CD8-positive, alpha-beta T cell (primary cell): ENCODE measurements at places on chromosomes 2 and 18.

GRCh38 chr2:191280290-191280689, 35.1 kb downstream of the MYO1B start:
- no peak for DNase-seq

GRCh38 chr18:2655954-2656236, 369 bp downstream of the SMCHD1 start:
- DNase-seq, result no peak

DNA sequence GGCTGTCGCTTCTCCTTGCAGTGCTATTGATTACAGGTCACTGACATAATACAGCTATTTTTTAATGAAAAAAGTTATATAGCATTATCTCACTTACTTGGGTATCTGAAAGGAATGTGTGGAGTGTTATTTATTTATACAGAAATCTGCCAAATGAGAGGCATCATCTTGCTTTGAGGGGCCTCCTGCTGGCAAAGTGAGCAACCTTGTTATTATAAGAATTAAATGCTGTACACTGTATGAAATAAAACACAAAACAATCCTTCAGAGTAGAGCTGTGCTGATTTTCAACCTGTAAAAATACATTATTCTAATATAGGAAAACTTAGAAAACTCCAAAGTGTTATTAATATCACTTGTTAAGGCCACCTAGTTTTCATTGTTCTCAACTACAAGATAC, 20.9 kb downstream of the ERBB4 start:
- DNase-seq, result no peak

DNA sequence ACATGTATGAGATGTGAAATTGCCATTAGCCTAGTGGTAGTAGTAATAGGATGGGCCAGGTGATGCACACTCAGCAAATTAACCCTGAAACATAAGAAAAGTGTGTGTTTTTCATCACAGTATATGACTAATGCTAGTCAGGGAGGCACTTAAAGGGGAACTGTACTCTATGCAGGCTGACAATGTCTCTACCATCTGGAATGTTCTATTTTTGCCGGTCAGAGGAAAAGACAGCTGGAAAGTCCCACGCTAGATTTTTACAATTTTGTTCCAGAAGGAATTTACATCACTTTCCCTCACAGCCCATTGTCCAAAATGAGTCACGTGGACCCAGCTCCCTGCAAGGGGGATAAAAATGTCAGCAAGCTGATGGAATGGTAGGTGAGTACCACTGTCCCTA, 746.3 kb upstream of the CHAC2 start:
- DNase-seq, result no peak

DNA sequence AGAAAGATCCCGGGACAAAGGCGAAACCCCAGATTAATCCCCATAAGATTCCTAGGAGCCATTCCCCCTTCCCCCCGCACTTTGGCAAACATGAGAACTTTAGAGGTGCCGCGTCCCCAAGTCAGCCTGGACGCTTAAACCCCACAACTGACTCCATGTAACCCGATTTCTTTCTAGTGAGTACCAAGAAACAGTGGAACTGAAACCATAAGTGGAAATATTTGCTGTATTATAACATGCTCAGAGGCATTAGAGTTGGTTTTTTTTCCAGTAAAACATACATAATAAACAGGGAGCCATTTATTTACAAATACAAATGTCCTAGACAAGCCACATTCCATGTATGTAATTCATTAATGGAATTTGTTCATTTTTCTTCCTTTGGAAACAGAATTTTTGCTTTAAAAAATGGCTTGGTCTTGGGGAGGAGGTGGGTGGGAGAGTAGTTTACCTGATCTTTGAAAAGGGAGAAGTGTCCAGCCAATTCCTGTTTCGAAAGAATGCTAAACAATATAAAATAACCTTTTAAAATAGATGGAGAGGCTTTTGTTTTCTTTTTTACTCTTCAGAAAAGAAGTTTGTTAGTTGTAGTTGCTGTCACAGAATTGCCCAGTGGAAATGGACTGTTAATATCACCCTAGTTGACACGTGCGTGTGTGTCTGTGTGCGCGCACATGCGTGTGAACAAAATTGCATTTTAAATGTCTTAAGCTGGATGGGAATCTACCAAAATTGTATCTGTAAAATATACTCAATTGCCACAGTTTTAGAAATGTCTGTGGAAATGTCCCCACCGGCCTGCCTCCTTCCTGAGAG, 10.6 kb downstream of the POU3F3 start:
- DNase-seq, result no peak

GRCh38 chr2:10916953-10917352, 5.2 kb downstream of the KCNF1 start:
- no peak for DNase-seq

DNA sequence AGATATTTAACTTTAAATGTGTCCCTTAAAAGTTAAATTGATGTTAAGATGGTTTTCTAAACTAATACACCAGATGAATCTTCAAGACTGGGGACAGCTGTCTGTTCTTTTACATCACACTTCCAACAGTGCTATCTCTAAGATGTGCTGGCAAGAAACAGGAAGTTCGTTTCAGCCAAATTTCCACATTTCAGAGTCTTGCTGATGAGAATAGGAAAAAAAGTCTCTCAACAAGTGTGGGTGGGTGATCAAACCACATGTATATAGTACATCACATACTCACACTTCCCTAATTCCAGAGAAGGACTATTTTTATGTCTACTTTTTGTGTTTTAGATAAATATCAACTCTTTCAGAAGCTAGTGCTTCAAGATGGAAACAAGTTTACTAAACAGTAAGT, 1712.8 kb upstream of the TMEFF2 start:
- no peak for DNase-seq

GRCh38 chr18:62328586-62329525, 3.7 kb downstream of the TNFRSF11A start:
- no peak for DNase-seq

- DNase-seq, result no peak
Observed at GRCh38 chr2:171706152-171706803, 19.0 kb downstream of the DYNC1I2 start.

- DNase-seq, result no peak
Observed at GRCh38 chr2:199468561-199469513, 11.1 kb upstream of the SATB2 start.

DNA sequence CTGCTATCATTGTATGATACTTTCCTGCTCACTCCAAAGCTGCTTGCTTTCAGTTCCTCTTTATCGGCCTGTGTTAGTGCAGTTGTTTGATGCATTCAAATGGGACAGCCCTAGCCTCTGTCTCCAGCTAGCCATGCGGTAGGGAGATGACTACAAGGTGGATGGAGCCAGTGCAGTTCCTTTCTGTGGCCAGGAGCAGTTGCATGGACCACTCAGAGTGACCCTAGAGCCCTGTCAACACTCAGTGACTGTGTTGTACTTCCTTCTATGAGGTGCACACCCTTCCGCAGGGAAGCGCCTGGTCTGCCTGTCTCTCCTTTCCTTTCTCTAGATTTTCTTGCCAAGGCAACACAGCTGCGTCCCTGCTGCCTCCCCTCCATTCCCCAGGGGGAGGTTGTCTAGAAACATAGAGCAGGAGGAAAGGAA, 33.8 kb downstream of the KCNS3 start:
- DNase-seq, result no peak

- no peak for DNase-seq
Observed at GRCh38 chr18:72171596-72171995, 372.5 kb downstream of the CBLN2 start.

DNA sequence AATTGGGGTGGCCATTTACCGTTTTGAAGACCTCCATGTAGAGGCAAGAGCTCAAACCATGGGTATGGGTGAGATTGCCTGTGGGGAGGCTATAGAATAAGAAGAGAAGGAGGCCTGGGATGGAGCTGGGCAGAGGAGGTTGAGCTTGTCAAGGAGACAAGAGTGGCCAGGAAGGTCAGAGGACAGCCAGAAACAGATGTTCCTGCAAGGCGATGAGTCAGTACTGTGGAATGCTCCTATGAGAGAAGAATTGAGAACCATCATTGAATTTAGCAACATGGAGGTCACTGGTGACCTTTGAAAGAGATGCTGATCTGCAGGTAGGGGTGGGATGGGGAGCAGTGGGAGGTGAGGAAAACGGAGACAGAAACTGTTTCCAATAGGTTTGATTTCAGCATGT, 3.5 kb downstream of the ACSL3 start:
- DNase-seq, result no peak

DNA sequence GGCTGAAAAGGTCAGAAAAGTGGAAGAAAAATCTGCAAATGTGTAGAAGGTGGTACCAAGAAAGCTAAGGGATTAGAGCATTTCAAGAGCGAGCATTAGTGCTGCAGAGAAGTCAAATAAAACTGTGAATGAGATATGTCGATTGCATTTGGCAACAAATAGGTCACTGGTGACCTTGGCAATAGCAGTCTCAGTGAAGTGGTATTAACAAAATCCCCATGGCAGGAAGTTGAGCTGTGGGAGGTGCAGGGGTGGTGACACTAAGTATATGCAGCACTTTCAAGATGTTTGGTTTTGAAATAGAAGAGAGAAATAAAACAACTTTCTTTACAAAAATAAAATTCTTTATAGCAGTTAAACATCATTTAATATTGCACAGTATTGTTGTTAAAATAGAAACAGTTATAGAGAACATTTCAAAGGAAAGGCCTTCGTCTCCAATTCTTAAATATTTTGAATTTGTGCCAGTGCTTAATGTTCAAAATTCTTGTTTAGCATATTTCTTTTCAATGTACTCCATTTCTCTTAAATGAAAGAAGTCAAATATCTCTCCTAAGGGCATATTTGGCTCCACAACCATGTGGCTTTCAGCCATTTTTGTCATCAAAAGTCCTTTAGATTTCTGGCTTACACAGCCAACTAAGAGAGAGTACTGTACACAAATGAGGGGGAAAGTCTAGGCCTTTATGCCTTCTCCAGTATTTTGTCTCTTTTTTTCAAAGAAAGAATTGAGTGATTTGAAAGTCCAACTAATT, 443.0 kb upstream of the MMADHC start:
- no peak for DNase-seq

DNA sequence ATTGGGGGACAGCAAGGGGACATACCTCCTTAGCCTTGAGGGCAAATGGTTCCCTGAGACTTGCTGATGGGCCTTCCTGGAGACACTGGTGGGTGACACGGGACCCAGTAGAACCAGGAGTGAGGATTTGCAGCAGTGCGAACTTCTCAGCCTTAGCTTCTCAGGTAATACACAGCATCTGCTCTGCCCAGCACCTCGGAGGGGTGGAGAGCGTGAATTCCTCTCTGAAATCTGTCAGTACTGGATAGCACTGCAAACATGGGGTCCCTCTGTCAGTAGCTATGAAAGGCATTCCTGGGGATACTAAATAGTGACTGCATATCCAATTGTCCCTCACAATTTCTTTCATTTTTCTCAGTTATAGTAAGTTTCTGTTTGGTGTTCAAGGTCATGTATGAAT, 151.7 kb downstream of the GBX2 start:
- DNase-seq, result no peak

DNA sequence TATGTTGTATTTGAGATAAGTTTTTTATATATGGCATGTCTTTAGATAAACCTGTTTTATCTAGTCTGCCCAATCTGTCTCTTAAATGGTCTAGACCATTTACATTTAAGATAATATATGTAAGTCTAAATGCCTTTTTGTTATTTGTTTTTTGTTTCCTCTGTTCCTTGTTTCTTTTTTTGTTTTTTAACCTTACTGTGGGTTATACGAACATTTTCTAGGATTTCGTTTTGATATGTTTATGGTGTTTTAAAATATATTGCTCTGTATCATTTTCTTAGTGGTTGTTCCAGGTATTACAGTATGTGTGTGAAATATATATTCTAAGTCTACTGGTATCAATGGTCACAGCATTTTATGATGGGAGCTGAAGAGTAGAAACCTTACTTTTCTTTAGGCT, 13.3 kb downstream of the BCL2L11 start:
- DNase-seq, result no peak

- no peak for DNase-seq
Observed at GRCh38 chr2:6896930-6897759, 19.6 kb downstream of the RSAD2 start.

- no peak for DNase-seq
Observed at GRCh38 chr18:39571511-39571910, 2005.9 kb upstream of the CELF4 start.

- no peak for DNase-seq
Observed at GRCh38 chr2:104249629-104250028, 604.3 kb upstream of the POU3F3 start.

GRCh38 chr2:210363261-210363660, 48.3 kb upstream of the MYL1 start:
- DNase-seq, result no peak

DNA sequence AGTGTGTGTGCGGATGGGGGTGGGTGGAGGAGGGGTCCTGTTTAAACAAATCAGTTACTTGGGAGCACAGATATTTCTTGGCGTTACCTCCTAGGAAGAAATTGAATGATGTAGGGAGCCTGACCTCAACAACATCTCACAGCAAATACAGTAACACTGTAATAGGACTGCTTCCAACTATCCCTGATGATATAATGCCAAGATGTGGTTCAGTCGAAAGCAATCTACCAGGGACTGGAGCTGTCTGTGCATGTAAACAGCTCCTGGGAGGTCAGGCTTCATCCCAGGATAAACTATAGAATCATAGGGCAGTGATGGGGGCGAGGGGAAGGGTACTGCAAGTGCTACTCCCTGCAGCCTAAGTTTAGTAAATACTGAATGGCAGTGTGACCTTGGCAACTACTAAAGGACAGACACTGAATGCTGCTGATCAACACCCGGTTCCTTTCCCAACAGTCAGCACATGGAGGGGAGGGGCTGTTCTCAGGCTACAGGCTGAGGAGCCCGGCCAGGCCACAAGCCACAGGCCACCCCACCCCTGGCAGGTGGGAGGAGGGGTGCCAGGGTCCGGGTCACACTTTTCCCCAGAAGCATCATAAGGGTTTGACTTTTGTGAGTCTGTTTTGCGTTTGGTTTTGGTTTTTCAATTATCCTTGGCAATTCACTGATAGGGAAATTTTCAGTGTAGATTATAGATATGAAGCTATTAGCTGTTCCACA, 85.3 kb upstream of the ZNF397 start:
- DNase-seq, result no peak

DNA sequence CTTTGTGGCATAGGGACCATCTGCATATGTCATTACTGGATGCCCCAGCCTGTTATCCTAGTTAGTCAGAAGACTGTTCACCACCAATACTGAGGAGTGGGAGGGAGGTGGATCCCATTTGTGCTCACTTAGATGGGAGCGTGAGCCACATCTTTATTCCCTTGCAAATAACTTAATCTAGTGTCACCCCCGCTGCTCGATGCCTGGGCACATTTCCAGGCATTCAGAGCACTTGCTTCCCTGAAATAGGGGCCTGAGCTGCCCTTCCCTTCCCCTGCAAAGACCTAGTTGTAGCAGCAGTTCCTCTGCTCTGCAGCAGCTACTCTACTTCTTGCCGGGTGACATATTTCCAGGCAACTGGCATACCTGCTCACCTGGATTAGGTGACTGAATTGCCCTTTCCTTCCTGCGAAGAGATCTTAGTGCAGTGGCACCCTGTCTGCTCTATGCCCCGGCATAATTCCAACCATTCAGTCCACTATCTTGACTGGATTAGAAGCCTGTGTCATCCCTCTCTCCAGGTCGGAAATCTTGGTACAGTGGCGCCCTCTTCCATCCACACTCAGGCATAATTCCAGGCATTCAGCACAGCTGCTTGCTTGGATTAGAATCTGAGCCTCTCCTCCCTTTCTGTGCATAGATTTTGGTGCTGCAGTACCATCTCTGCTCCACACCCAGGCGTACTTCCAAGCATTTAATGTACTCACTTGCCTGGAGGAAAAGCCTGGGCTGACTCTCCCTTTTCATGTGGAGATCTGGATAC, 1389.1 kb upstream of the TMEFF2 start:
- DNase-seq, result no peak

GRCh38 chr2:9720352-9721093, 89.7 kb upstream of the YWHAQ start:
- no peak for DNase-seq
